ENCODE measurements at places on chromosomes 2 and 18.

DNA sequence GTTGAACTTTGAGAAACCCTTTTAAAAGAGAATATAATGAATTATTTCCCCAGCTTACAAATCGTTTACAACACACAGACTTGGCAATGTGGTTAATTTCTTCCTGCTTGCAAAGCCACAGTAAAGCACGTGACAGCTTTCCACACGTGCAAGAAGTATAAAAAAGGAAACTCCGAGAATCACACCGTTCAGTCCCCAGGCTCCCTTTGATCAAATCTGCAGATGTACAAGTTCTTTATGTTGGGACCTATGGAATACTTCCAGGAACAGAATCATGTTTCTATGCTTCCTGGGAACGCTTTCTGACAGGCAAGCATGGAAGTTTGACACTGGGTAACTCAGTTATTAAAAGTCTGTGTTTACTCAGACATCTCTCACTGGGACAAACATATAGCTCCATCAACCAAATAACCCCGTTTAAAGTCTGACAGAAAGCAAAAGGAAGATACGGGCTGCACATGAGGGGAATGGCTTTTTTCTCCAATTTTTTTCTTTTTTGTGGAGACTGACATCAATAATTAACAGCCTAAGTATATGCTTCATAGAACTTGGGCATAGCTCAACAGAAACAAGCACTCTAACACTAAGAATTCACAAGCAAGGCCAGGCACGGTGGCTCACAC lies 134.8 kb downstream of the EIPR1 start:
- no peak for DNase-seq

GRCh38 chr2:66585587-66585986 lies 150.7 kb downstream of the MEIS1 start:
- DNase-seq = no peak

DNA sequence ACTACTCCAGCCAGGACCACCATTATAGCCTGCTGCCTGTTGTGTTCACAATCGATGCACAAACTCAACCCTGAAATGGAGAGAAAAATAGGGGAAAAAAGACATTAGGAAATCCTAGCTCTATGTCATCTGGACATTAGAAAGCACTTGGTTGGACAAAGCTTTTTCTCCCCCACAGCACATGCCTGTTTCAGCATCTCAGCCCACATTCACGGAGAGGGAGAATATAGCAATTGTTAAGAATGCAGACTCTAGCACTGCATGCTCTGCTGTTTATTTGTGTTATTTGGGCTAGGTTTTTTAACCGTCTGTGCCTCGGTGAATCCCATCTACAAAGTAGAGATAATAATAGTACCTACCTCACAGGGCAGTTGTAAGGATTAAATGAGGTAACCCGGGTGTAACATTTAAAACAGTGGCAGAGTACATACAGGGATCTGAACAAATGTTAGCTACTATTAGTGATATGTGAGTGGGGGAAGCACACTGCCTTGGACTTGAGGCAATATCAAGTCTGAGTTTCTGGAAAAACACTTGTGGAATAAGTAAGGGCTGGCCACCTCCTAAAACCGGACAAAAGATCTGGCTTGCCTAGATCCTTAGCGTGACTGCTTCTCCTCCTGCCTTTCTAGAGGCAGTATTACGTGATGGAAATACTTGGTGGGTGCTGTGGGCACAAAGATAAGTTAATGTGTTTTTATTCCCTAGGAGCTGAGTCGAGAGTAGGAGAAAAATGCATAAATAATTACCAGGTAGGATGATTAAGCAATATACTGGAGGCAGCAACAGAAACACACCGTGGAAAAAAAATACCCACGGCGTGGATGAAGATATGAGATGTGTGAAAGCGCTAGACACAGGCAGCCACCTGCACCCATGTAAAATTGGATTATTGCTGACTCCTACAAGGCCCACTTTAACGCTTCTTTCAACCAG lies 1.0 kb upstream of the PPP1CB start:
- DNase-seq = no peak

DNA sequence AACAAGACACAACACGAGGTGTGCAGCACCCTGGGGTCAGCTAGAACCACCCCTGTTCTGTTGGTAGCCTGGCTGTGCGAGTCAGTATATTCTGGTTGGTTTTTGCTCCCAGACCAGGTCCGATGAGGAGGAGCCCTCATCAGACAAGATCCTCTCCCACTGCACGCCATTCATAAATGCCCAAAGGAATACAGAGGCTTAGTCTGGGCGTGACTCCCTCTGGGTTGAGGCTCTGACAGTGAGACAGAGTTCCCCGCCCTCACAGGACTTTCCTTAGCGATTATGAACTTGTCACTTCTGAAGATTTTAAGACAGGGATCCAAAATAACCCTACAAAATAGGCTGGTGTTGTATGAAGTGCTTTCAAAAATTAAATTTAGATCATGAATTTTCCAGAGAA lies 85.5 kb upstream of the MC2R start:
- no peak for DNase-seq

GRCh38 chr2:122422384-122422991 lies 667.0 kb downstream of the TSN start:
- DNase-seq = no peak

- DNase-seq = no peak
Observed at GRCh38 chr18:23641143-23641720, 21.5 kb downstream of the ANKRD29 start.

- peak; percentile 37 for DNase-seq
Observed at GRCh38 chr18:79988071-79988450, 302 bp downstream of the TXNL4A start.

- DNase-seq = no peak
Observed at GRCh38 chr2:109542384-109542783, 71.4 kb downstream of the SEPTIN10 start.

DNA sequence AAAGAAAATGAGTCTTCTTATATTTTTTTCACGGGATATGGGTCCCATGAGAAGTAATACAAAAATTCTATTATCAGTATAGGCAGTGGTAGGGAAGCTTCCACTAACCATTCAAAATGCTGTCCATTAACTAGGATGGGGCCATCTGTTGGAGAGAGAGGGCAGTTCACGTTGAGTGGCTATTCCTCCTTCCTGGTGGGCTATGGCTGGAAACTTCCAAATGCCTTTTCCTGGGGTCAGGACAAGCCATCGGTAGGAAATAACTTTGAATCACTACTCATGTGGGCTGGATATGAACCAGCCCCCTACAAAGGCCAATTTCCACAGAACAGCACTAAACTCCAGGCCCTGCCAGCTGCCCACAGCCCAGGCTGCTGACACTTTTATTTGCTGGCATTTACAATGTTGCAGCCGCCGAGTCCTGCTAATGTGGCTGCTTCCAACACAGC lies 156.1 kb upstream of the HNRNPA3 start:
- no peak for DNase-seq

DNA sequence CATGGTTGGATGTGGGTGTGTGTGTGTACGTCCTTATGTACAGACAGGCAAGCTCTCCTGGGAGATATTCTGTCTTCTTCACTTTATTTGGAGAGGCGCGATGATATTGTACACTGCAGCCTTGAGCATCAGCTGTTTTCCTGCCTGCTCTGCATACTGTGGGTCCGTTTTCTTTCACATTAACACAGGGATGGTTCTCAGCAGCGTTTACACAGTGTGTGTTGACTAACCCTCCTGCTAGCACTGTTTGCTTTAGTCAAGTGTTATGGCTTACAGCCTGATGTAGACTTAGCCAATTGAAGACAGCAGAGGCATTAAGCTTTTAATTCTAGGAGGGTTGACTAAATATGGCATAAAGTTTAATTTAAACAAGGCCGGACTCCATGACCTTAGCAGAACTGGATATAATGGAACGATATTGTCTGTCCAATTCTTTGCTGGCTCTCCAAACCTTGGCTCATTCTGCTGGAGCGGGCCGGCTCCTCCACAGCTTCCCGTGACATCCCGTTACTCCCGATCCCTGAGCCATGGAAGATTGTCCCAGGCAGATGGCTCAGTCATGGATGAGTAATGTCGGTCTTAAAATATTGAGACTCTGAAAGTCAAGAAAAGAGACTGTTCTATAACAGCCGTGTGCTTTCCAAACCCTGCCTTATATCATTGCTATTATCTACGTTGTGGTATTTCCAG lies 134.7 kb downstream of the TPGS2 start:
- DNase-seq = no peak

DNA sequence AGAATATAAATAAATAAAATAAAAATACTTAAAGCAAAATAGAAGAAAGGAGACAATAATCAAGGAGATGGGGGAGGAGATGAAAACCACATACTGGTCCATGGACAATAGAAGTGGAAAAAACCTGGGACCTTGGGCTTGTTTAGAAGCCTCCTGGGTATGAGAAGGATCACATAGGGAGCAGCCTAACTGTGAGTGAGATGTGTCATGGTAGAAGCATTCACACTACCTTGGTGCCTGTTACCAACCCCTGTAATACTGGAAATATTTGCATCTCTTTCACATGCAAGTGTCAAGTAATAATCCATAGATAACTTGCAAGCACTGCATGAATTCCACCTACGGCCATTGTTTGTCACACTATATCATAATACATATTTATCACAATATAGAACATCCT lies 23.2 kb upstream of the RNF103 start:
- DNase-seq = peak; percentile 58

- no peak for DNase-seq
Observed at GRCh38 chr2:101931402-101931801, 60.4 kb upstream of the IL1R2 start.

GRCh38 chr18:12315490-12315889 lies 7.4 kb downstream of the TUBB6 start:
- no peak for DNase-seq

- DNase-seq = no peak
Observed at GRCh38 chr2:229098801-229099200, 172.3 kb downstream of the PID1 start.

DNA sequence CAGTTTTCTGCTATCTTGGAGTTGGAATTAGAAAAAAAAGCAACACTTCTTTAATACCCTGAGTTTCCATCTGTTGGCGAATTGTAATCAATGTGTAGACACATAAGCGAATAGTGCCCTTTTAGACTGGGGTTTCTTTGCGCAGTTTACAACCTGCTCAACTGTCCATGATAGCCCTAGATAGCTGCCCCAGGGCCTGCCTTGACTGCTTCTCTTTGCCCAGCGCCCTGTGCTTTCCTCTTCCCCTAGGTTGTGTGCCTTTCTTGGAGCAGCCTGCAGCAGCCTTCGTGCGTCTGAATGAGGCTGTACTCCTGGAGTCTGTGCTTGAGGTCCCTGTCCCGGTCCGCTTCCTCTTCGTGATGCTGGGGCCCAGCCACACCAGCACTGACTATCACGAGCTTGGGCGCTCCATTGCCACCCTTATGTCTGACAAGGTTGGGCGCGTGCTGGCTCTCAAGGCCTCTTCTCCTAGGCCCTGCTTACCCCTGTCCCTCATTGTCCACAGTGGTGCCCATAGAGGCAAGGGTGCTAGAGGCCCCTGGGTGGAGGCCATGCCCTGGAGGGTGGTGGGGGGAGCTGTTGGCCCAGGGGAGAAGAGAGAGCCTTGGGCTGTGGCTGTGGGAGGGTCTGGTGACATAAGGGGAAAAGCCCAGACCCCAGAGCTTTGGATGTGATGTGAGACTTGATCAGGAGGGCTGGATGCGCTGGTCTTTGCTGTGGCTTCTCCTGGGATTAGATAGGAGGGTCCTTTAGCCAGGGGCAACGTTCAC lies 6.9 kb downstream of the SLC4A3 start:
- no peak for DNase-seq

DNA sequence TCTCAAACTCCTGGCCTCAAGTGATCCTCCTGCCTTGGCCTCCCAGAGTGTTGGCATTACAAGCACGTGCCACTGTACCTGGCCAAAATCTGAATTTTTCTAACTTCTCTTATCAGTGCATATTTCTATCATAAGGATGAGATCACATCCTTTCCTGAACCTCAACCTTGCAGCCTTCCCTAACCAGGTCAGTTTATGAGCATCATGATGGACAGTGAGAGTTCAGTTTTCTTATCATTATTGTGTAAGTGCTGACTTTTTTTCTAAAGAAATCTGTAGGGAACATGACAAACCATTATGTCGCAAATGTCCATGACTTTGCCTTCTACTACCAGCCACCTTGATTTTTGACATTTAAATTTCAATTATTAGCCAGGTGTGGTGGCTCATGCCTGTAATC lies 31.5 kb downstream of the MRPL33 start:
- DNase-seq = no peak

- DNase-seq = no peak
Observed at GRCh38 chr2:85071096-85071495, 62.1 kb upstream of the TCF7L1 start.

DNA sequence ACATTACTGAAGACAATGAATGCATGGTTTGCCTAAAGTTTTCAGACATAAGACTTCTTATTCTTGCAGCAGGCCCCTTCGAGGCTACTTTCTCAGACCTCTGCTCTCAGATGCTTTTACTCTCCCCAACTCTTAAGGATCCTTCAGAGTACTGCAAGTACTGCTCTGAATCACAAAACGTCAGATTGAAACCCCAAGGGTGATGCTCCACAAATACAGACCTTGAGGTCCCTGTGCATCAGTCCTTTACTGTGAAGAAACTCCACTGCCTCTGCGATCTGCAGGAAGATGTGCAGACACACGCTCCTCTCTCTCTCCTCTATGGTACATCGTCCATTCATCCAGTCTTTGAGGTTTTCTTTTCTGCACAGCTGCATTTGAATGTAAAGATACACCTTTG lies 52.8 kb downstream of the EIF2AK3 start:
- DNase-seq = no peak

- DNase-seq = peak; percentile 61
Observed at GRCh38 chr2:17518212-17519154, at the start of gene RAD51AP2. TSS of gene RAD51AP2 (minus strand) at chr2:17518440. CDS start at chr2:17518415, 25 bp downstream.

DNA sequence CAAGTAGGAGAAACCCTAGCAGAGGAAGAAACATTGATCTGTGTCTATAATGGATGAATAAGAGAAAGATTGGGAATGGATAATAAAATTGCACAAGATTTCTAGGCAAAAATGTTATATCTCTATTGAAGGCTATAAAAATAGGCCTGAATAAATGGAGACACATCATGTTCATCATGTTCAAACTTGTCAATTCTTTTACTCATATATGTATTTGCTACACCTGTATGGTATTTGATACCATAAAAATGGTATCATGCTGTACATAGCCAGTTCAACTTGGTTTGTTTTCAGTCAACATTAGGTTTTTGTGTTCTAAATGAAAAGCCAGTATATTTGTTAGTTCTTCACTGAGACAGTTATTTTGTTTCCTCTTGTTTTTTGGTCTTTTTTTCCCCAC lies 132.2 kb upstream of the RNF152 start:
- DNase-seq = peak; percentile 58

GRCh38 chr2:48200620-48201293 lies 294.5 kb upstream of the FBXO11 start:
- DNase-seq = peak; percentile 28

All from foreskin keratinocyte (primary cell).